ENCODE measurements at places on chromosomes 16 and 17.

DNA sequence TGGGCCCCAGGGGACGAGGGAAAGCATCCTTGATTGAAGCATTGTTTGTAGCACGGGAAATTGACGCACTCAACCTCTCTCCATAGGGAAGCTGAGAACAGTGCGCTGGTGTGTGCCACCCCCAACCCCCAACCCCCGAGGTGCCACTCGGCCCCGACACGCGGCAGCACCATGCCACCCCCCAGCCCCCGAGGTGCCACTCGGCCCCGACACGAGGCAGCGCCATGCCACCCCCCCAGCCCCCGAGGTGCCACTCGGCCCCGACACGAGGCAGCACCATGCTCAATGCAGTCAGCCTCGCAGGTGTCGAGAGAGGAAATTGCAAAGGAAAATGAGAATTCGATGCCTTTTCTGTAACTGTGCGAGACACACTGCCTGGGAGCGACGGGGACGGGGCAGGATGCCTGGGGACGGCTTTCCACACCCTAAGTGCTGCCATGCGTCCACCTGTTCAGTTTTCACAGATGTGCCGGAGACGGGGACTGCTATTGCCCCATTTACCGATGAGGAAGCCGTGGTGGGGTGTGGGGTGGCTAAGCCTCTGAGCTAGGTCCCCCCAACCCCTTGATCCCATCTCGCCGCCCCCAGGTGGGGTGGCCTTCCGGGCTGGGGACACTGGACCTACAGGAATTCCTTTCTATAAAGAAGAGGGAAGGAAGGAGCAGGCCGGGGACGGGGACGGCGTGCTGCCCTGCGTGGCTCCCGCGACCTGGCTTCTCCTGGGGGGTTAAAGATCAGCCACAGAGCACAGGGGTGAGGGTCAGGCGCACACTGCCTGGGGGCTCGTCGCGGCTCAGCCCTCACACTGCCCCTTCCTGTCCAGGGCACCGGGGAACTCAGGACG lies 9.8 kb downstream of the CBFA2T3 start:
- DNase-seq = no peak

DNA sequence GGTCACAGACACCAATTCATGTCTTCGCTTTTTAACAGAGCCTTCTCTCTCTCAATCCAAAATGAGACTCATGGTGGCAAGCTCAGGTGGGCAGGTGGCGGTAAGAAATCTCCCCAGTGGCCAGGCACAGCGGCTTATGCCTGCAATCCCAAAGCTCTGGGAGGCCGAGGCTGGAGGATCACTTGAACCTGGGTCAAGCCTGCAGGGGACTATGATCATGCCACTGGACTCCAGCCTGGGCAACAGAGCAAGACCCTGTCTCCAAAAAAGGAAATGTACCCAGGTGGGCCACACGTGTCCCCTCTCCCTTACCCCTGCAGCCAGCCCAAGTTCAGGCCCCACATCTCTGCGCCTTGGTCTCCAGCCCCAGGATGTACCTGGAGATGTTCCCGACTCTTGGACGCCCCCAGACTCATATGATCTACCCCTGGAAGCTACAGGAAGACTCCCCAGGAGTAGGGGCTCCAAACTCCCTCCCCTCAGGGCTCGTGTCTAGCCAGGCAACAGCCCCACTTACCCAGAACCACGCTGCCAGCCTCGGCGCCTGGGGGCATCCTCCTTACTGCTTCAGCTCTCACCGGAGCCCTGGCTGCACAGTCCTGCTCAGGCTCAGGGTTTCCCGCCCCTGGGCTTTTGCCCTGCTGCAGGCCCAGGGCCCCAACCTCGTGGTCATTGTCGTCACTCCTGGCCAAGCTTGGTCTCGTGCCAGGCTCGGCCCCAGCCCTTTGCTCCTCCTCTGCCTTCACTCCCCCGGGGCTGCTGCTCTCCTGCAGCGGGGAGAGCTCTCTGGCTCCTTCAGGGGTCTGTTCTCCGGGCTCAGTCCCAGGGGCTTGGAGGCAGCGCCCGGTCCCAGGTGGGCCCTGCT lies 16.2 kb downstream of the MYLK3 start:
- DNase-seq = no peak

GRCh38 chr16:26120729-26121128 lies 429.0 kb downstream of the HS3ST4 start:
- no peak for DNase-seq

GRCh38 chr17:80873307-80873951 lies 118.2 kb upstream of the CHMP6 start:
- DNase-seq = no peak

- DNase-seq = no peak
Measured at GRCh38 chr17:36576793-36577192, 14.9 kb upstream of the DHRS11 start.

DNA sequence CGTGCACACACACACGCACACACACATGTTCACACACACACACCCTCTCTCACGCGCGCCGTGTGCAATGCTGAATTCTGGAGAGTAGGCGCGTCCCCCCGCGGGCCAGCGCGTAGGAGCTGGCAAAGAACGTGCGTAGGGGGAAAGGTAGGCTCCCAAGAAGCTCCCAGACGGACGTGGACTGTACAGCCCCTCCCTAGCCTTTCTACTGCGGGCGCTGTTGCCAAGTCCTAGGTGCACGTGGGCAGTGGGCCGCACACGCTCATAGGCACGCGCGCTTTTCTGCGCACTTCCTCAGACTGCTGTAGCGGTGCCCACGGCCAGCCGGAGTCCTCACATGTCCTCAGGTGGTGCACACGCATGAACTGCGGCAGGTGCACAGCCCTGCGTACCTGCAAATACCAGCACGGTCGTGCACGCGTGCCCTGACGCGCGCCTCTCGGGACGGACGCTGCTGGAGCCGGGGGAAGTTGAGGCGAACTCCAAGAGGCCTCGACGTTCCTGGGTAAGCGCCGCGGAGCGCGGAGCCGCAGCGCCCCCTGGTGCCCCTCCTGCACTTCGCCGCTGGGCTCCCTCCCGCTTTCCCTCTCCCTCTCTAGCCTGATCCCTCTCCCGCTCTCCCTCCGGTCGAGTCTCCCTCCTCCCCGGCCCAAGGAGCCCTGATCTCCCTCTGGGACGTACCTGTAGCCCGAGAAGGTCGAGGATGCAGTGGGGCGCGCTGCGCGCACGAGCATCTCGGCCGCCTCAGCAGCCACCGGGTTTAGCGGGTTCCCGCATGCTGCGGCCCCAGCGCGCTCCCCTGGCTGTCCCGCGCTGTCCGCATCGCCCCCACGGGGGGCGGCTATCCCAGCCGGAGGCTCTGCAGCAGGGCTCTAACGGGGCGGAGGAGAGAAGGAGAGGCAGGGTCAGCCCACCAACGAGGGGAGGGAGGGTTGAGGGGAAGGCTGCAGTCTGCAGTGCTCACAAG lies 749 bp downstream of the GRIN2A start:
- DNase-seq = peak; percentile 50

DNA sequence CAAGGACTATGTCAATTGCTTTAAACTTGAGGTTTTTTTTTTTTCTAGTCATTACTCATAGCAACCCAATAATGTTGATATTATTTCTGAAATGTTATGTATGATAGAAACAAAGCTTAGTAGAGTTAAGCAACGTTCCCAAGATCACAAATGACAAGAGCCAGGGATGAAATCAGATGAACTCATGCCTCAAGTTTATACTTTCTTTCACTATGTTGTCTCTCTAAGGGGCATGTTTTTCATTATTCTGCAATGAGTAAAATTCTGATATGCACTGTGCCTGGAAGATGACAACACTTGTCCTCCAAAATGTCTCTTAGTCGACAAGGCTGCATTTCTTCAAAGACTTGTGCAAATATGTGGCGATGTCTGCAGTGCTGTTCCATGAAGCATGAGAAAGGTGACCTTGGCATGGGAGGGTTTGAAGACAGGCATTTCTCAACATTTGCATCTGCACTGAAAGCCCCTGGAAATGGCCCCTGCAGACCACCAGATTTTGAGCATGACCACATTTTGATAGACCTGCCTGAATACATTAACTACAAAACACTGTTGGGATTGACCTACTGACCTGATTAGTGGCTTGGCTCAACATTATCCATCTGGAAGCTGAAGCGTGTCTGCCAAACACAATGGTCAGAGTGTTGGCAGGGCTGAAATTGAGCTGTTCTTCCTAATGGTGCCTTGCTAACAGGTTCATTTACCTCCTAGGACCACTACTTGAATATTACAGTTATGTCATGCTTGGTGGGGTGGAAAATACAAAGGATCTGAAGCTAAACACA lies 1027.5 kb downstream of the CDH11 start:
- no peak for DNase-seq

- DNase-seq = no peak
Measured at GRCh38 chr16:49530427-49530970, 156.9 kb downstream of the C16orf78 start.

DNA sequence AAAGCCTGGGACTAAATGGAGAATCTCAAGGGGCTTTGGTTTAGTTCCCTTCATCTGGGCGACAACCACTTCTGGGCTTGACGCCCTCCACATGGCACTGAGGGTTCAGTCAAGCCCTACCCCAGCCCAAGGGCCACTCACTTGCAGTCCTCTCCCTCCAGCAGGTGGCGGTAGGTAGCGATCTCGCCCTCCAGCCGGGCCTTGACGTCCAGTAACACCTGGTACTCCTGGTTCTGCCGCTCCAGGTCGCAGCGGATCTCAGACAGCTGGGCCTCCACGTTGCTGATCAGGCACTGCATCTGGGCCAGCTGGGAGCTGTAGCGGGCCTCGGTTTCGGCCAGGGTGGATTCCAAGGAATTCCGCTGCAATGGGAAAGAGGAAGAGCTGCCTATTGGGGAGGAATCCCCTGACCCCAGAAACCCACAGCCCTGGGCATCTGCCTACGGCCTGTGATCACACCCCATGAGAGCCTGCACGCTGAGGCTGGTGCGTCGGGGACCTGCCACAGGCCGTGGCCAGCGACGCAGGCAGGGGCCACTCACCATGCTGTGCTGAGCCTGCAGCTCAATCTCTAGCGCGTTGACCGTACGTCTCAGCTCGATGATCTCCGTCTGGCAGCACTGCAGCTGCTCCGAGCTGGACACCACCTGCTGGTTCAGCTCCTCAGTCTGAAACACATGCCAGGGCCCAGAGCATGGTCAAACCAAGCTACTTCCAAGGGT lies 2.7 kb downstream of the KRT36 start:
- DNase-seq = peak; percentile 37

DNA sequence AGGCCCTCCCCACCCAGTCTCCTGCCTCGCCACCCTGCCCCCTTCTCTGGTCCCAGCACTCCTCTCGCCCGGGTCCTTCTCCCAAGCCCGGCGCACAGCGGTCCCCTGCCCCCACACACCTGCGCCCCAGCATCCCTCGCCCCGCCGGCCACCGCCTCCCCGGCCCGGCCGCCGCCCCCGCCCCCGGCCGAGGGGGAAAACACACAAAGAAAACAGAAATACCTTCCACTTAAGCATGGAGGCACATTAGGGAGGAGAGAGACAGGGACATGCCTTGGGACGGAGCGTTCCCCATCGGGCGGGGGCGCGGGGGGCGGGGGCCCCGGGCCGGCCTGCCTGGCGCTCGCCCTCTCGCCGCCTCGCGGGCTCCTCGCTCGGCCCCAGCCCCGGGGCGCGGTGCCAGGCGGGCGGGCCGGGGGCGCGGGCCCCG lies 326 bp downstream of the SRCIN1 start:
- DNase-seq = no peak

DNA sequence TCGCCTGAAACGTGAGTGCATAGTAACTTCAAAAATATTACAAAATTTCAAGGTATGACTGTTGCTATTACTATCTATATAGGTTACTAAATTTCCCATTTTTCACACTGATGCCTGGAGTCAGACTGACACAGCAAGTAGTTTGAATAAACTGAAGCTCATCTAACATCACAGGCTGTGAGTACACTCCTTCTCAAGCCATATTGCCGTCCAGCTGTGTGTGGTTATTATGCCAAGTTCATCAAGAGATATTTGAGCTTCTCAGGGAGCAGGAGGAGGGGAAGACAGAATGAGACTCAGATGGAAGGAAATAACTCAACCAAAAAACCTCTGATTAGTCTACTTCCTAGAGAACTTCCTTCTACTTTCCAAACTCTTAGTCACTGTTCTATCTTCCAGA lies 473.9 kb downstream of the TOX3 start:
- no peak for DNase-seq

- no peak for DNase-seq
Measured at GRCh38 chr16:14202697-14203096, 131.6 kb downstream of the MRTFB start.

DNA sequence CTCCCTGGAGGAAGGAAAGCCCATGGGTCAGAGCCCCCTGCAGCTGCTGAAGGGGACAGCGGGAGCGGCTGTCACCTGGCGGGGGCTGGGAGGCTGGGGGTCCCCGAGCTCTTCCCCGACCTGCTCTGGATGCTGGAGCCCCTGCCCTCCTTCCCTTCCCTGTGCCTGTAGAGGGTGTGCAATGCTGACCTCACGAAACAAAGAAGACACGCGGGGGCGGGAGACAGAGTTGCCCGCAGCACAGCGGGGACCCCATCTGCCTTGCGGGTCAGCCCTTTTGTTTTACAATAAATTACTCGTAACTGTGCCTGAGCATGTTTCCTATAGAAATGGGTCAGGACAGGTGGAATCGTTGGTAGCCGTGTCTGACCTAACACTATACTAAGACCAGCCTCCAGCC lies 6.3 kb downstream of the SECTM1 start:
- no peak for DNase-seq

DNA sequence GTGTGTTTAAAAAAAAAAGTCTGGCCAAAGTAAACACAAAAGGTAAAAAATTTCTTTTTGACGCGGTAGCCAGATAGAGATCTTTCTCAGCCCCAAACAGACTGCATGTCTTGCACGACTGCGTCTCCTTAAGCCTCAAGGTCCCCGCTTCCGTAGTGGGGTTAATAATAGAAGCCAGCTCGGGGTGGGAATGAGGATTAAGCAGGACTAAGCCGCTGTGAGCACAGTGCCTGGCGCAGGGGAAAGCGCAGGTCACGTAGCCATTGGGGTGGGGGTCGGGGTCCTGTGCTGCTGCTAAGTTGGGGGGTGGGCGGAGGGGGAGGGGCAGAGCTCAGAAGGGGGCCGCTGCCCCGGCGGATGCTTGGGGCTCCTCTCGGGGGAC lies 521 bp downstream of the GGA2 start:
- DNase-seq = peak; percentile 29

GRCh38 chr17:76934561-76935320 lies 66.5 kb downstream of the MGAT5B start:
- DNase-seq = no peak
